ENCODE measurements at places on chromosomes 3 and 15.

DNA sequence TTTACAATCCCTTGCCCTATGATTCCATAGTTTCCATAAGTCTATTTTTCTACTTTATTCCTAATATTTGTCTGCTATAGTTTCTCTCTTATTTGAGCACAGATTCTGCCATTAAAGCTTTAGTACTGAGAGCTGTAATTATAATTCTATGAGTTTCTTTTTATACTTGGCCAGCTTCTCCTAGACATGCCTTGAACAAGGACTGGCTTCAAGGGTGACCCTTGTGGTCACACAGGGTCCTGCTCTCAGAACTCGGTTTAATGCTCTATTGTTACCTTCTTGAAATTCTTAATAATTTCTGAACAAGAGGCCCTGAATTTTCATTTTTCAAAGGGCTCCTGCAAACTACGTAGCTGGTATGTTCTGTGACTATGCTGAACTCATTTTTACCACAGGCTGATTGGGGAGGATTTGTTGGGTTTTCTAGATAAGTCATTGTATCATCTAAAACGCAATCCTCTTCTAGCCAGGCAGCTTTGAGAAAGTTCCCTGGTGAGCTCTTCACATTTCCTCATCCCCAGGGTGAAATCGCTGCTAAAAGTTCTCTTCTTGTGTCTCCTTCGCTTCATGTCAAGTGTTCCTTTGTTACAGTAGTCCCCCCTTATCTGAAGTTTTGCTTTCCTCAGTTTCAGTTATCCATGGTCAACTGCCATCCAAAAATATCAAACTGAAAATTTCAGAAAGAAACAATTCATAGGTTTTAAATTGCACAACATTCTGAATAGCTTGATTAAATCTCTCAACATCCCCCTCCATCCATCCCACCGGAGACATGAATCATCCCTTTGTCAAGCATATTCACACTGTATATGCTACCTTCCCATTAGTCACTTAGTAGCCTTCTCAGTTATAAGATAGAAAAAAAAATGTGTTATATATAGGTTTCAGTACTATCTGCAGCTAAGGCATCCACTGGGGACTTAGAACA is 12.6 kb upstream of the PLCL2 start:
- DNase-seq, result no peak

DNA sequence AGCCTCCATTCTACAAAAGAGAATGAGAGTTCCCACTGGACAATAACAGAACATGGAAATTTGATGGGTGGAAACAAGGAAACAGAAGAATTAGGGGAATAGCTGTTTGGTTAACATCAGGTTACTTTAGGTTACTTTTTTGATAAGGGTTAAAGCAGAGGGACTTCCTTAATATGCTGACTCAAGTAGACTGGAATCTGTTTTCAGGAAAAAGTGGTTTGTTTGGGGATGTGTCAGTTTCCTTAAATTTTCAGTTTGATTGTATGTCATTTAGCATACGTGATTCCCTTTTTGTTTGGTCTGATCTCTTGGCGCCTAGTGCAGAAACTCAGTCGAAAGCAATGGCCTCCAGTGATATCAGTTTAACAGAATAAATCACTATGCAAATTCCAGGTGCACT is 411.8 kb upstream of the GRM7 start:
- DNase-seq, result no peak

DNA sequence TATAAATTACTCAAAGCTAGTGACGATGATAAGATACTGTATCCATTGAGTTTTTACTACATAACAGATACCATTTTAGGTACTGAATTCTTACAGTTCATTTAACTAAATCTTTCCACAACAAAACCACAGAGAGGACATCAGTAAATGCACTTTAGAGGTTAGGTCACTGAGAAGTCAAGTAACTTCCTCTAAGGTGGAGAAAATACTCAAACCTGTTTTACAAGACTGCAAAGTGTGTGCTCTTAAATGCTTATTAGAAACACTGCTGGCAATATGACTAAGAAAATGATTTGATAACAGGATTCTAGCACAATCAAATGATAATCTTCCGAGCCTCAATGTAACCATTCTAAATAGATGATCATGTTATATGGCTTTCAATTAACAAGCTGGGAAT is 99.4 kb downstream of the UBE3A start:
- DNase-seq, result no peak

DNA sequence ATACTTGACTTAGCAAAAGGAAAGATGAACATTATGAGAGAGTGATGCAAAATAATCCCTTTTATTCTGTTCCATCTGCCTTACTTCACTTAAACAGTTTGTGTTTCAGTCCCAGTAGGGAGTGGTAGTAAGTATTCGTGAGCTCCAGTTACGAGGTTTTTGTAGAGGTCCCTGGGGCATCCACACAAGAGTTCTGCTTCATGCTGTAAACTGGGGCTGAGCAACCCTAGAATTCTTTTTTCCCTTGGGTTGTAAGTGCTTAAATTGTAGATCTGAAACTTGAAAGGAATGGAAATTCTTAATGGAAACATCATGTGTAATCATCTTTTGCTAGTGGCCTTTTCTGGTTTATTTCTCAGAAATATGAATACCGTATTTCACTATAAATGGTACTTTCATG is 79.5 kb downstream of the SEMA6D start:
- DNase-seq, result no peak

DNA sequence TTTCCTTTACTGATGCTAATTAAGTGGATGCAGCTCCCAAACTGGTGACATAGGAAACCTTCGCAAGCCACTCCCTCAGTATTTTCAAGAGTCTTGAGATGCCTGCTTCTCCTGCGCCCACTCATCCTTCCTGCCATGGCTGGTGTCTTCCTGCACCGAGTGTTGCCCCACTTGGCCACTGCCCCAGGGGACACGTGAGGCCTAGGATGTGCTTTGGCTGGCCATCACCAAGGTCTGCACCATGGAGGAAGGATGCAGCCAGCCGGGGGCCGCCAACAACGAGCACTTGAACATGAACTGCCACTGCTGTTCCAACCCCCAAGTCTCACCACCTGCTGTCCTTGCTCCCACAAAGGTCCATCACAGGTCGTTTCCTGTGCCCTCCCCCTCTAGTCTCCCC is 34.1 kb downstream of the EPHB3 start:
- DNase-seq, result no peak
